Esophagus squamous epithelium (tissue), 5 donors: ENCODE measurements at places on chromosomes 11 and 22.

GRCh38 chr22:43060183-43060582, 29.0 kb downstream of the TTLL1 start:
- no peak for DNase-seq

- DNase-seq = no peak
These were observed 60.2 kb downstream of the BRD1 start for GRCh38 chr22:49767355-49768062.

DNA sequence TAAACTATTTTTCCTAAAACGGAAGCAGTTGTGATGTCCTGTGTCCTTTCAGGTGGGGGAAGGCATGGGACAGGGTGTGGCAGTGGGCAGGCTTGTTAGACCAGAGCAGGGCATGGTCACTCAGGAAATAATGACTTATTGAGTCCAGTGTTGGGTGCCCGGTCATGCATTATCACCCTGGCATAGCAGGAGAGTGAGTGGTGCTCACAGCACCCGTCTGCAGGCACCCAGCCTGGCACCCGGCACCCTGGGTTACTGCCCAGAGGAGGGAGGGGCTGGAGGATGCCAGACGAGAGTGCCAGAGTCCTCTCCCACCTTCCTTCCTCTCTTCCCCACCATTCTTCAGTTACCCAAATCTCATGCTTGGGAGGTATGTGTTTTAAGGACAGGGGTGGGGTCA, 59.1 kb downstream of the ST3GAL4 start:
- no peak for DNase-seq

DNA sequence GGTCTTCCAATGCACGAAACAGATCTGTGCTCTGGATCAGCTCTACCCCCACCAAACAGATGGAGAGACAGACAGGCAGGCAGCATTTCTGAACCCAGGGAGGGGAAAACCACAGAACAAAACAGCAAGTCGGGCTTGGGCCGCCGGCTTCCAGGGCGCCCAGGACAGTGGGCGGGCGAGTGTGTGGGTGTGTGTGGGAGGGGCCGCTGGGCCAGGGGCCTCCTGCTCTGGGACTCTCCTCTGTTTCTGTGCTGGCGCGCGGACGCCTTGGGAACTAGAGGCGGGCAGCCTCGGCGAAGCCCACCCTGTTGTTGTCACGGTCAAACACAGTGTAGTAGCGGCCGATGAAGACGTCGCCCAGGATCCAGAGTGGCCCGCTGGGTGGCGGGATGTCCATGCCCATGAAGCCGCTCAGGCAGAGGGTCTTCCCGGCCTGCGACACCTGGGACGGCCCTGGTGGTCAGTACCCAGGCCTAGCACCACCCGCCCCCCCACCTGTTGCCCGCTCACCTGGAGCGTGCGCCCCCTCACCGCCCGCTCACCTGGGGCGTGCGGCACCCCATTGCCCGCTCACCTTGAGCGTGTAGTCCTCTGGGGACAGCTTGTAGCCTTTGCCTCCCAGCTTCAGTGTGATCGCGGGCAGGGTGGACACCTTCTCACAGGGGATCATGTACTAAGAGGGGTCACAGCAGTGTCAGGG, 3.0 kb upstream of the IFITM10 start:
- no peak for DNase-seq

- no peak for DNase-seq
These were observed 84.8 kb downstream of the TP53I11 start for GRCh38 chr11:44865866-44866272.

DNA sequence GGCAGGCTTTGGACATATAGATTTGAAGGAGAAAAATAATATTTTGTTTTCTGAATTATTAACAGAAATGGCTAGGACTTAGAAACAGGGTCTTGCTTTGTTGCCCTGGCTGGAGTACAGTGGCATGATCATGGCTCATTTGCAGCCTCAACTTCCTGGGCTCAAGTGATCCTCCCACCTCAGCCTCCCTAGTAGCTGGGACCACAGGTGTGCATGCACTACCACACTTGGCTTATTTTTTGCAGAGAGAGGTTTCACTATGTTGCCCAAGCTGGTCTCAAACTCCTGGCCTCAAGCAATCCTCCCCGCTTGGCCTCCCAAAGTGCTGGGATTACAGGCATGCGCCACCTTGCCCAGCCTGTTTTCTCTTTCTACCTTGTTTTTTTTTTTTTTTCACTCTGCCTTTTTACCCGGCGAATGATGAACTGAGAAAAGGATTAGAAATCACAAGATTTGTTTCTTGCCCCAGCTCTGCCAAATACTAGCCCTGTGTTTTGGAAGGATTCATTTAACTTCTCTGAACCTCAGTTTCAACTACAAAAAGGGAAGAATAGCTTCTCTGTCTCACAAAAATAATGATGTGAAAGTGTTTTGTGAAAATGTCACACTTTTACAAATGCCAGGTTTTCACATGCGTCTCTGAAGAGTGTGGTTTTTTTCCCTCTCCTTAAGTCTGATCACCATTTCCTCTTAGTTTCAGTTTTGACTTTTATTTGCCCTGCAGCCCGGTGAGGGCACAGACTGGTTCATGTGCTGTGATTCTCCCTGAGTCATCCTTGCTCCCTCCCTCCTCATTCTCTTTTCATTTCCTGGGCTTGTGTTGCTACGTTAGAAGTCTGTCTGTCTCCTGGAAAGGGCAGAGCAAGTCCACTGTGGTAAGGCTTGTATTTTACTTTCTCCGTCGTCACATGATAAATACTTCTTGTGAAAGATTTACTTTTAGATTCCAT, 67.7 kb downstream of the BCL2L13 start:
- no peak for DNase-seq

DNA sequence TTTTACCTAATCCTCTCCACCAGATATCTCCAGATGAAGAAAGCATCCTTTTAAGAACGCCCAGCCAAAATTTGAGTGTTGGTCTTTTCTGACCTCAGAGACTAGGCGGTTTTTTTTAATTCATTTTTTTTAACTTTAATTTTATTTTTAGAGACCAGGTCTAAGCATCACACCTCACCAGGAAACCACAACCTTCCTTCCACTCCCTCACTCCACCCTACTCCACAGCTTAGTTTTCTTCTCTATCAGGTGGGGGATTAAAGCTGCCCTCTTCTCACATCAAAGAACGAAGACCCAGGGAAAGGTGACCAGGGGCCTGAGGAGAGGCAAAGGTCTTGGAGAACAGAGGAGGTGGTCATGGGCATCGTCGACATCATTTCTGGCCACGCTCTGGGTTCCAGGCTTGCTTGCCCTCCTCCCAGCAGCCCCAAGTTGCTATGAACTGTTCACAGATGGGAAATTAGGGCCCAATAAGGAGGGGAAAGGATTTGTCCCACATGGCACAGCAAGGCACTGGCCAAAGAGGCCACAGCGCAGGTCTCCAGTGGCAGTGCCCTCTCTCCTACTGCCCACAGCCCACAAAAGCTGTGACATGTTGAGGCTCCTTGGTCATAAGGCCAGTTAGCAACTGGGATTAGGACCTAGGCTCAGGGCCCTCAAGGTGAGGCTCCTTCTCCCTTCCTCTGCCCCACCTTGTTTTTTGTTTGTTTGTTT, 1.4 kb upstream of the PEX16 start:
- DNase-seq = no peak

- DNase-seq = no peak
These were observed 5.7 kb downstream of the CDCA5 start for GRCh38 chr11:65078151-65078550.

DNA sequence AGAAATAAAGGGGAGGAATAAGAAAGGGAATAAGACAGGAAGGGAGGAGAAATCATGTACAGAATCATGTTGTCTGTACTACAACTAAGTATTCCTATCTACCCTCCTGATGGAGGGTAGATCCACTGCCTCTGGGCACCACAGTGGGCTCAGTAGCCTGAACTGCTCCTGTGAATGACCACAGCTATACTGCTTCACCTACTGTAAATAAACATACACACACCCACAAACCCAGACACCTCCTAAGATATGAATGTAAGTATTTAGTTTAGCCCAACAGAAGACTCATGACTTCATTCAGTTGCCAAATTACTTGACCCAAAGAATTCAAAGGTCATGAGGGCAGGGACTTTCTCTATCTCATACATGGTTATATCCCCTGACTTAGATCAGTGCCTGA, 177.3 kb upstream of the C11orf58 start:
- DNase-seq = no peak

DNA sequence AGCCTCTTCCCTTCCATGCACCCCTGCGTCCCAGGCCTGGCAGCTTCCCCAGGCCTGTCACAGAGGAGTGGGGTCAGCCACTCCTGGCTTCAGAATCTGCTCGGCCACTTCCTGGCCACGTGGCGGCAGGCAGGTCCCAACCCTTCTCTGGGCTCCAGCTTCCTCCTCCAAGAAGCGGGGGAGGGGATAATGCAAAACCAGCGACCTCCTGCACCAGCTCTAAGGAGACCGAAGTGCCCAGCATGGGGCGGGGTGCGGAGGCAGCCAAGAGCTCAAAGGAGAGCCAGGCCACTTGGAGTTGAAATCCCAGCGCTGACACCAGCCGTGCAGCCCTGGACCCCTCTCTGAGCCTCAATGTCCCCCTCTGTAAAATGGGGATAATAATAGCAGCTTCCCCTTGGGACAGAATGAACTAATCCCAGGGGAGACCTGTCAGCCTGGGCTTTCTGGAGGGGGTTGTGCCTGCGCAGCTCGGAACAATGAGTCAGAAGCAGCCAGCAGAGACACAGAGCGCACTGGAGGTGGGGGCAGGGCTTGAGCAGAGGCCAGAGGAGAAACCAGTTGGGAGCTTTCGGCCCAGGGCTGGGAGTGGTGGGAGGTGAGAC, 22.8 kb upstream of the PICK1 start:
- no peak for DNase-seq

DNA sequence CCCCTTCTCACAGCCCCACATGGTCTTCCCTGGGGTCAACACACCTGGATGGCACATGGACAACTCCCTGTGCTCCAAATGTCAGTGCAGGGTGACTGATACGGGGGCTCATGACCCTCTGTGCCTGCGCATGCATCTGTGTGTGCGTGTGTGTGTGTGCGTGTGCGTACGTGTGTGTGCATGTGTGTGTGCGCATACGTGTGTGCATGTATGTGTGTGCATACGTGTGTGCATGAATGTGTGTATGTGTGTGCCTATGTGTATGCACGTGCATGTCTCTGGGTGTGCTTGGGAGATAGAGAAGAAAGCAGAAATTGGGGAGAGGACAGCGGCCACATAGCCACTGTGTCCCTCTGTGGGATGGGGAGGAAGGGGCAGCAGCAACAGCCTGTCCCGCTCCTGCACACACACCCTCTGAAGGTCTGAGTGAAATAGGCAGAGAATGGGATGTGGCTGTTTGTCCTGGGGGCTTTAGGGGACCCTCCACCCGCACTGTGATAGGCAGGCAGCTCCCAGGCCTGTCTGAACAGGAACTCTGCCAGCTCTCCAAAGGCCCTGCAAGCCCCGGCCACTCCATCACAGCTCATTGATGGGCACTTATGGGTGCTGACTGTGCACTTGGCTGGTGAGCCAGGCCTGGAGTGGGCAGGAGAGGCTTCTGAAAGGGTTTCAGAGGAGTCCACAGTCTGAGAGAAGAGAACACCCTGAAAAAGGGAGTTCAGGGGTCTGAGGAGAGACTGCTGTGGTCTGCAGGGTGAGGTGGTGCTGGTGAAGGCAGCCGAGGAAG, 28.7 kb upstream of the PICK1 start:
- no peak for DNase-seq

DNA sequence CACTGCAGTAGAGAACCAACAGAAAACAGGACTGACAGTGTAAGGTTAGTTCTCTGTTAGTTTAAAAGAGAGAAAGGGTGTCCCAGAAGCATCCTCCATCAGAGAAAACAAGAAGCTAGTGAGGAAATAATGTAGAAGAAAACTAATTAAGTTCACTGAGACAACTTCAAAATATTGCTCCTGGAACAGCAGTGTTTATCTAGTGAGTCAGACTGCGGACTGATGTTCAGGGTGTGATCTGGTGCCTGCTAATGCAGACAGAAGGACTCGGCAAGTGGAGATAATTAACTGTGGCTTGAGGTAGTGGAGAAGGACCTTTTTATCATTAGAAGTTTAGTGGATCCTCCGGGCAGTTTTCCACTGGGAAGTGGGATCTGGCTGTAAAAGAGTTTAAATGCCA, 55.4 kb downstream of the CDON start:
- no peak for DNase-seq

DNA sequence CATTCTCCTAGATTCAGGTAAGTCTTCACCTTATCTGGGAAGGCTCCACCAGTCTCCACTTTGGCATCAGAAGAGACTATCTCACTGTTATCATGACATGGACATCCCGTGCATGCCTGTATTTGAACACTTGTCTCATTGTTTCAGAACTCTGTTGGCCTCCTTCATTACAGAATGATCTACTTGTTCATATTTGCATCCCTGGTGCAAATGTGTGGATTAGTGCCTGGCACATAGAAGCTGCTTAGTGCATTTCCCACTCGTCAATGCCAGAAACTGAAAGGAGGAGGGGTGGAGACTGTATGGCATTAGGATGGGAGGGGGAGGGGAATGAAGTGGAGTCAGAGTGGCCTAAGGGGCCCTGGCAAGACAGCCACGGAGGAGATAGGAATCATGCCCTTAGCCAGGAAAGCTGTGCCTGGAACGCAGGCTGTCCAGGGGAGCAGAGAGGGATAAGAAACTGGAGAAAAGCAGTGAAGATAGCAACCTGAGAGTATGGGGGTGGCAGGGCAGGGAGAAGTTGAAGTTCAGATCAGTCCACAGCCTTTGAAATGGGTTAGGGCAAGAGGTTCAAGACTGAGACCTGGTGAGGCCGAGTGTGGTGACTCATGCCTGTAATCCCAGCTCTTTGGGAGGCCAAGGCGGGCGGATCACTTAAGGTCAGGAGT, 53.8 kb upstream of the CAPRIN1 start:
- no peak for DNase-seq

GRCh38 chr11:11584530-11584810, 37.3 kb downstream of the GALNT18 start:
- no peak for DNase-seq

- DNase-seq = no peak
These were observed 1.7 kb downstream of the MN1 start for GRCh38 chr22:27799827-27800249.

- DNase-seq = no peak
These were observed 4.1 kb downstream of the WNT7B start for GRCh38 chr22:45972889-45973253.

GRCh38 chr22:29195118-29195963, 10.4 kb upstream of the EMID1 start:
- DNase-seq = no peak

GRCh38 chr11:15613789-15614188, 499.1 kb downstream of the INSC start:
- no peak for DNase-seq

- DNase-seq = no peak
These were observed 68.2 kb upstream of the EED start for GRCh38 chr11:86176165-86176884.

GRCh38 chr11:43747130-43747802, 66.7 kb downstream of the HSD17B12 start:
- DNase-seq = no peak

DNA sequence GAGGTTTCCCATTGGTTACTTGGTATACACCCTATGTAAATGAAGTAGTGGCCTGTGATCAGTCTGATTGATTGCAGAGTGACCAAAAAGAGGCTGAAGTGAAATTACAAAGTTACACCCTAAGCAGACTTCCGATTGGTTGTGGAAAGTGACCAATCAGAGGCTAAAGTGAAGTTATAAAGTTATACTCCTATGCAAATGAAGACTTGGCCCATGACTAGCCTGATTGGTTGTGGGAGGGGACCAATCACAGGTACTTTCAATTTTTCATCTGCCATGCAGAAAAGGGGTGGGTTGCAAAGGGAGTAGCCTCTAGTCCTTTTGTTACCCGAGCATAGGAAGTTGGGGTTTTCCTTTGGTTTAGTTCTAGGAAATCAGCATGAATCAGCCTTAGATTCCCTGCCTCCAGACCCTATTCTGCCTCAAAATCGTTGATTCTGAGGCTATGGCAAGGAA, 18.1 kb upstream of the CSTF3 start:
- DNase-seq = no peak

- no peak for DNase-seq
These were observed 33.3 kb downstream of the MARK2 start for GRCh38 chr11:63871962-63872799.

- DNase-seq = no peak
These were observed 762 bp downstream of the ANKRD13D start for GRCh38 chr11:67289651-67290479.
